Activated gamma-delta T cell treated with anti-CD3 and anti-CD28 coated beads, Interleukin-2, amount 50 U/mL, for 16 hours (primary cell): ENCODE measurements at places on chromosomes 13 and 19.

GRCh38 chr19:43628646-43629326, 9.4 kb upstream of the ZNF428 start:
- no peak for DNase-seq

- no peak for DNase-seq
These were observed 563 bp downstream of the ZNF43 start for GRCh38 chr19:21835429-21835809.

DNA sequence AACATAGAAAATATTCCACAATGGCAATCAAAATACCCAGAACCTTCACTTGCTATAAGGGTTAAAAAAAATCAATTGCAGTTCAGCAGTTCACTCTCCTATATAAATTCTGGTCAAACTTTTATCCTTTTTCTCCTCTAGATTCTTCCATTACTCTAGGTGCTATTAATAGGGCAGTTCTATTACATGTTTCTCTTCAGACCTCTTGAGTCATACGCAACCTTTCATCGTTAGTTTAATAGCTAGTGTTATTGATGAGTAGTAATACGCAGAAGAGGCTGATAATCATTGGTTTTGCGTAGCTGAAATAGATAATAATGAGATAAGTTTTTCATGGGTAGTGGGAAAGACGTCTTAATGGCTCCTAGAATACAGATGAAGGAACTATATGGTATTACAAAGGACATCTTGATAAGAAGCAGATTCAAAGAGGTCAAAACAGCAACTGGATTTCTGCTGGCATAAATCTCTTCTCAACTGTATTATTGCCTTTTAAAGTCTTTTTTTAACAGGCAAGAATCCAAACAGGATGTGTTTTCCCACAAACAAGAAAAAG, 118.3 kb upstream of the STARD13 start:
- DNase-seq = no peak

- no peak for DNase-seq
These were observed 26.8 kb downstream of the PPP5C start for GRCh38 chr19:46373491-46374359.

DNA sequence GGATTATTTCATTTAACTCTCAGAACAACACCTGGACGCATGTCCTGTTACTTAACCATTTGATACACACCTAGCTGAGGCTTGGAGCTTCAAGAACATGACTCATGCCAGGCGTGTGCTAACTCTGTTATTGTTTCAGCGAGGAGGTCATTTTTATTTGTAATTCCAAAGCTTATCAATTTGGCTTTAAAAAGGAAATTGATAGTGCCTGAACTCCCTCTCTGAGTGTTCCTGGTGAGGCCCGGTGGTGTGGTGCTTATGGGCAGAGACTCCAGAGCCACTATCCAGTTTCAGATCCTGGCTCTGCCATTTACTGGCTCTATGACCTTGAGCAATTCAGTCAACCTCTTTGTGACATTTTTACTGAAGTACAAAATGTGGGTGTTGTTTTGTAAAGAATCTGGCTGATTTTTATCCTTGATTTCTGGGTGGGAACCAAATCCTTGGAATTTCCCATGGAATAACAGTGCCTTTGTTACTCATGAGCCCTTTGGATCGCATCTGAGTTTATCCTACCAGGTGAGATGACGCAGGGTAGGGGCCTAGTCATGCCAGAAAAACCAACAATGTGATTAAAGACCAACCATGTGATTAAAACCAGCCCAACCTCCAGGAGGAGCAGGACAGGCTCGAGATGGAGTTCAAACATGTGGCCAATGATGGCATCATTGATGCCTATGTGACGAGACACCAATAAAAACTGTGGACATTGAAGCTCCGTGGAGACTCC, 198.8 kb downstream of the MYO16 start:
- no peak for DNase-seq

DNA sequence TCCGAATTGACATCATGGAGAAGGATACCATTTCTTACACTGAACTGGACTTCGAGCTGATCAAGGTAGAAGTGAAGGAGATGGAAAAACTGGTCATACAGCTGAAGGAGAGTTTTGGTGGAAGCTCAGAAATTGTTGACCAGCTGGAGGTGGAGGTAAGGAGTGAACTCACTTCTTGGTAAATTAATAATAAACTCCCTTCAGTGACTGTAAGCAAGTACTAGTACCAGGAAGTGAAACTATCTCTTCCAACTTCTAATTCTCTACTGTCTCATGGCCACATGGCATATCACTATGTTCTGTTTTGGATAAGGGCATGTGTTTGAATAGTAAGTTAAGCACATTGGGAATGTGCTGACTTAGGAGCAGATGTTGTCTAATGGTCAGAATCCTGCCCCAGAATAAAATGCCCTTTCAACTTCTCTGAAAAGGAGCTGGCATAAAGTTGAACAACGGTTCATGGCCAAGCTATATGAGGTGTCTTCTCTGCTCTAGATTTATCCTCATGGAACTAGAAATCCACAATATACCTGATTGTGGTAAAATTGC, 13.4 kb downstream of the OLFM4 start:
- no peak for DNase-seq
